ENCODE measurements at places on chromosomes 5 and 9.

DNA sequence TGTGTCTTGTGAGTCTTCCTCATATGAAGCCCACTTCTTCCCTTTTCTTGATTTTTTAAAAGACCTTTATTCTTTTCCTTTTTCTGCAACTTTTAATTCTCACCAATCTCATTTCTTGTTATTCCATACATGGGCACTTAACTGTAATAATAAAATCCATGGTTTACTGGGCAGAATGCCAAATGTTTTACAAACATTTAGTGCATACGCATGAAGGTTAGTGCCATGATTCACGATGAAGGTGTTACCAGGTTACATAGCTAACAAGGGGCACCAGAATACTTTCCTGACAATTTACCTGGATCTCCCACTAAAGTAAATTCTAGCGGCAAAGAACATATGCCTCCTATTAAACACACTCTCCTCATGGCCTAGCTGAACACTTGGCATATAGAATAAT is 28.5 kb downstream of the MAN2A1 start:
- no peak for DNase-seq

DNA sequence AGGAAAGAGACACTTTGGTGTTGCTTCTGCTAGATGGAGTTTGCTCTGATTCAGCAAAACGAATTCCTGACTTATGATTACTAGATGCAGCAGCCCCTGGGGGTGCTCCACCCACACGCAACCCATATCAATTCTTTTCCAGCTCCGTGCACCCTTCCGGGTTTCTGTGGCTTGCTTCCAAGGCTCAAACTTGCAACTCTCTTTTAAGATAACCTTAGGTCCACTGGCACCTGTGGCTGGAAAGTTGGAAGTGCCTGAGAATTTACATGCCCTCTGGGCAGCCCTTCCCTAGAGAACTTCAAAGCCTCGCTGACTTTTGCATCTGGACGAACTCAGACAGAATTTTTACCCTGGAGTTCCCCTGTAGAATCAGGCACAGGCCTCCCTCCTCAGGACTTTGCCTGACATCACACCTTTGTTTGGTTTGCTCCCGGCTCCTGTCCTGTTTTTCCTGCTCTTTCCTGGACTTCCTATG is 224.9 kb downstream of the SNX18 start:
- DNase-seq, result no peak

- no peak for DNase-seq
Observed at GRCh38 chr5:101102506-101102905, 199.4 kb upstream of the ST8SIA4 start.

DNA sequence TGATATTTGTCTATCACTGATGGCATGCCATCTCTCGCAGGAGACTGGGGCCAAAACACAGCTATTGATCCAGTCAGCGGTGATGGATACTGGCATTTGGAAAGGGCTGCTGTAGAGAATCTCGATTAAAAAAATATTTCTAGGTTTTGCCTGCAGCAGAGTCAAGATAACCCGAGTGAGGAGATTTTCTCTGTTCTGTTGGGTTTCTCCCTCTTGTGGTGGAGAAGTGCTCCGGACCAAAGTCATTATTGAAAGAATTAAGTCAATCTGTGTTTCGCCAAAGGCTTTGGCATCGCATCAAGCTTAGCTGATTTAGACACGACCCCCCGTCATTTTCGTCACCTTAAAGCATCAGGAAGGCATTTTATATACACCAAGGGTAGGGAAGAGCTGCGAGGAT is 97.1 kb upstream of the IRX2 start:
- no peak for DNase-seq

- no peak for DNase-seq
Observed at GRCh38 chr5:106510321-106510720, 1160.4 kb downstream of the EFNA5 start.

DNA sequence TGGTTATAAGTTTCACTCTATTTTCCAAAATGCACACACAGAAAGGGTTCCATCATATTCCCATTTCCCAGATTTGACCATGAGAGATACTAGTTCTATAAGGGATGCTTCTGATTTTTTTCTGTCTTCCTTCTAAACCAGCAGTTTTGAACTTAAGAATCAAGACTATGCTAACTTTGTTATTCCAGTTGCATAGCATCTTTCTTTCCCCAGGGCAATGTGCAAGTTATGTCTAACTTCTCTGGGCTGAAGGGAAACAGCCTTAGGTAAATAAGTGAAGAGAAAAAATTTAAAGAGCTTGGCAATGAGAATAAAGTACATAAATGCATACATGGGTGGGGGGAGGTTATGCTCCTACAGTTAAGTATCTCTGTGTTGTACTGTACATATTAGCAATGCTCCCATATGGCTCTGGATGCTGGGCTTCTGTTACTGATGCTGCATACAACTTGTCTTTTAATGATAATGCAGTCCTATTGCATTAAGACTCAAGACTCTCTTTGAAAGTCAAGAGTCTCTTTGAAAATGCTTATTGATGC is 125.8 kb upstream of the SLC12A2 start:
- no peak for DNase-seq

- DNase-seq, result no peak
Observed at GRCh38 chr5:135131801-135132680, 98.0 kb upstream of the PITX1 start.

DNA sequence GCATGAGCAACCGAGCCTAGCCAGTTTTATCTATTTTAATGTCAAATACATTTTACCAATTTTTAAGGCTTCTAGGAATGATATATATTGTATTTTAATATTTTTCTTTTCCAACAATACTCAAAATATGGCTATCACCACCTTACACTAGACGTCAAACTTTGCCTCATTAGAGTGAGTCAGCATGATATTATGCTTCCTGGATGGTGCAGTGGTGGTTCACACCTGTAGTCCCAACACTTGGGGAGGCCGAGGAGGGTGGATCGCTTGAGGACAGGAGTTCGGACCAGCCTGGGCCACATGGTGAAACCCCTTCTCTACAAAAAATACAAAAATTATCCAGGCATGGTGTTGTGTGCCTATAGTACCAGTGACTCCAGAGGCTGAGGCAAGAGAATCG is 7.3 kb upstream of the CDC14B start:
- no peak for DNase-seq

DNA sequence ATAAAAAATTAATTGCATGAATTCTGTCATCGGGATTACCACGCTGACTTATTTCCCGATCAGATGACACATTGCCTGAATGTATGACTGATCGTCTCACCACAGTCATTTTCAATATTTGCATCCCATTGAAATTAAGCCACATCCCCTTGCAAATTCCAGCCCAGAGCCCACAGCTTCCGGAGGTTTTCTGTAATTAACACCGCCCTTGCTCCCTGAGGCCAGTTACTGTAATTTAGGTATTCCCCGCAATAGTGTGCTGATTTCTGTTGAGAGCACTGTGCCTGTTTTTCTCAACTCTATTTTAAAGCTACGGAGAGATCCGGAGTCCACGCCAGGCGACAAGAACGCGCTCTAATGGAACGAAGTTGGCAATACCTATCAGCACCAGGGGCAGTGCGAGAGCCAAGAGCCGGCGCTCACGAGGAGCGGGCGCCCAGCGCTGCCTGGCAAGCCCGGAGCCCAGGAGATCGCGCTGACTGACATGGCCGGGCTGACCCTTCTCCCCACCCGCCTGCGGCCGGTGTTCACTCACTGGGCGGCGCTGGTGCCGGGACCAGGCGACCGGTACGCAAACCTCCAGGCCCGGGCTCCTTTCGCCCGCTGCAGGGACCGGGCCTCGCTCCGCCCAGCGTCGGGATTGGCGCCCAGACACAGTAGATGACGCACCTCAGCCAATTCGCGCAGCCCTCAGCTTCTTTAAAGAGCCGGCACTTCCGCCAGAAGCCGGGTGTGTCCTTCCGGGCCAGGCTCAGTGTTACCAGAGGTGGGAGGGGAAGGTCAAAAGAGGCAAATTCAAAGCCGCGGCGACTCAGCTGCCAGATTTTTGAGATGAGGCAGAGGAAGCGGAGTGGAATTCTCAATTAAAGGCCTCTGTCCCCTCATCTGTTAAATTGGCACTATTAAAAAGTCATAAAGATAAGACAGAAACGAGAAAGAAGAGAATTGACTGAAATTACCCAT is at the start of gene PLGRKT:
TSS of gene PLGRKT (minus strand) at position 672 of the 963 bp plus-strand sequence. CDS start 5,948 bp downstream, outside the sequence.
- peak; percentile 85 for DNase-seq

GRCh38 chr9:136172412-136173079 is 32.4 kb downstream of the LHX3 start:
- DNase-seq, result no peak

GRCh38 chr9:122095010-122095767 is 2.1 kb upstream of the TTLL11 start:
- DNase-seq, result peak; percentile 35

DNA sequence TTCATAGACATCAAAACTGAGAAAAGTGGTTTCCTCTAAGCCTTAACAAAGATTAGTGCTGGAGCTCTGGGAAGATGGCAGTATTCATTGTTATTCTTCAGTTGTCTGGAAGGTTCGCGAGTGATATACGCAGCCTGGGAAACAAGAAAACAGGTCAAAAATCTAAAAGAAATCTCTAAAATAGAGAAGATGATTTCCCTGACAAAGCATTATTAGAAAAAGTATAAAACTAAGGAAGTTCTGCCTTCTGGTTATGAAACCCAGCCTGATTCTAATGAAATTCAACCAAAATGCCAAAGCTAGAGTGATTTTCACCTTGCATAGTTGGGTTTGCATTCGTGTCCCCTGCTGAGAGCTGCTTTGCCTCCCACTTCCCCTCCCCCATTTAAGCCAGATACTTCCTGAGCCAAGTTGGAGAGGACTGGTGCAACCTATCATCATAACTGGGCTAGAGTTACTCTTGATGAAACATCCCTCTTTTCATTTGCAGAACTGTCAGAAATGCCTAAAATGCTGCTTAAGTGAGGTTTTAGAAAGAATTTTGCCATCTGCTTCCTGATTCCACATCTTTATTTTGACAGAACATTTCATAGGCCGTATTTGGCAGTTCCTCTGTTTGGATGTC is 48.4 kb downstream of the NDFIP1 start:
- no peak for DNase-seq
